ENCODE measurements at places on chromosomes 4 and X.

DNA sequence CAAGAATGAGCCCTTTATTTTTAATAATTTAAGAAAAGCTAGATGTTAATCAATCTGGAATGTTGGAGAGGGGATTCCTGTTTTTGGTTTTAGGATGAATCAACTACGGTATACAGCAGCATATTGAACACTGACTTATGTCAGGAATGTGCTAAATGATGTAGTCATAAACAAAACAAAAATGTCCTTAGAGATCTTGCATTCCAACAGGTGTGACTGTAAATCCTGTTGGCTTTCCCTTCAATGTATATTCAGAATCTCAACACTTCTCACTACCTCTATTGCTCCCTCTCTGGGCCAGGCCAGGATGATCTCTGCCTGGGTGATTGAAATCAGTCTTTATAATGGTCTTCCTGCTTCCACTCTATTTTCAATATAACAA lies 37.8 kb upstream of the BDH2 start:
- no peak for DNase-seq
- H3K4me3 ChIP-seq = no peak overlapping the region
- peaks cover 9% of the 10 kb centered on the region for H3K4me1 ChIP-seq
- no peaks in the 10 kb centered on the region for H3K36me3 ChIP-seq
- H3K27ac ChIP-seq = no peak overlapping the region

DNA sequence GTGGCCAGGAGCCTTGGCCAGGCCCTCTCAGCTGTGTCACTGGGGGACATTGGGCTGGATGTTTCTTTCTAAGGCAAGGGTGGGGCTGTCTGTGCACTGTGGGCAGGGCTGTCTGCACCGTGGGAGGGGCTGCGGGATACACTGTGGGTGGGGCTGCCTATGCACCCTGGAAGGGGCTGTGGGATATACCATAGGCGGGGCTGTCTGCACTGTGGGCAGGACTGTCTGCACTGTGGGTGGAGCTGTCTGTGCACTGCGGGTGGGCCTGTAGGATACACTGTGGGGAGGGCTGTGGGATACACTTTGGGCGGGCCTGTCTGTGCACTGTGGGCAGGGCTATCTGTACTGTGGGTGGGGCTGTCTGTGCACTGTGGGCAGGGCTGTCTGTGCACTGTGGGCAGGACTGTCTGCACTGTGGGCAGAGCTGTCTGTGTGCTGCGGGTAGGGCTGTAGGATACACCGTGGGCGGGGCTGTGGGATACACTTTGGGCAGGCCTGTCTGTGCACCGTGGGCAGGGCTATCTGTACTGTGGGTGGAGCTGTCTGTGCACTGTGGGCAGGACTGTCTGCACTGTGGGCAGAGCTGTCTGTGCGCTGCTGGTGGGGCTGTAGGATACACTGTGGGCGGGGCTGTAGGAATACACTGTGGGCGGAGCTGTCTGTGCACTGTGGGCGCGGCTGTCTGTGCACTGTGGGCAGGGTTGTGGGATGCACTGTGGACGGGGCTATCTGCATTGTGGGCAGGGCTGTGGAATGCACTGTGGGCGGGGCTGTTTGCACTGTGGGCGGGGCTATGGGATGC lies 31.1 kb downstream of the ACOX3 start:
- peaks cover 26% of the 10 kb centered on the region for H3K36me3 ChIP-seq
- no peaks in the 10 kb centered on the region for H3K4me1 ChIP-seq
- H3K27ac ChIP-seq = peak overlapping the region; percentile 7
- H3K27me3 ChIP-seq = no peaks in the 10 kb centered on the region
- DNase-seq = peak; percentile 73

GRCh38 chrX:123756320-123756719 lies 23.5 kb upstream of the THOC2 start:
- no peaks in the 10 kb centered on the region for H3K4me1 ChIP-seq
- no peak overlapping the region for H3K27ac ChIP-seq
- peaks cover 3% of the 10 kb centered on the region for H3K27me3 ChIP-seq
- H3K4me3 ChIP-seq = no peak overlapping the region

DNA sequence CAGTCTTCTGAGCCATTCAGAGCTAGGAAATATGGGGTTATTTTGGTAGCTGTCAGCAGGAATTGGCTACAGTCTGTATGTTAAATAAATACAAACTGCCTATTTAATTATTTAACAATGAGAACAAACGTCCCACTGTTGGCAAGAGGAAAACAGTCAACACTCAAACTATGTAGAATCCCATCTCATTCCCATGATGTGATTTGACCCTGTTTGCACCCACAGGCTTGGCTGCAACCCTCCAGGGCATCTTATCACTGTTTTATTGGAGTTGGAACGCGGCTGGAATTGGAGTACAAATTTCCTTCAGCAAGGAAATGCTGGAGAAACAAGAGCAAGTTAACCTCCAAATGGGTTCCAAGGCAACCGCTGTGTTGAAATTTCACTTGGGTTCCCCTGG lies 124.0 kb downstream of the KIT start:
- no peak for DNase-seq
- H3K4me1 ChIP-seq = no peaks in the 10 kb centered on the region
- no peak overlapping the region for H3K27ac ChIP-seq
- no peaks in the 10 kb centered on the region for H3K36me3 ChIP-seq

GRCh38 chr4:168853770-168854169 lies 156.3 kb downstream of the CBR4 start:
- H3K27ac ChIP-seq = no peak overlapping the region
- no peaks in the 10 kb centered on the region for H3K36me3 ChIP-seq
- no peaks in the 10 kb centered on the region for H3K27me3 ChIP-seq
- no peak for DNase-seq

DNA sequence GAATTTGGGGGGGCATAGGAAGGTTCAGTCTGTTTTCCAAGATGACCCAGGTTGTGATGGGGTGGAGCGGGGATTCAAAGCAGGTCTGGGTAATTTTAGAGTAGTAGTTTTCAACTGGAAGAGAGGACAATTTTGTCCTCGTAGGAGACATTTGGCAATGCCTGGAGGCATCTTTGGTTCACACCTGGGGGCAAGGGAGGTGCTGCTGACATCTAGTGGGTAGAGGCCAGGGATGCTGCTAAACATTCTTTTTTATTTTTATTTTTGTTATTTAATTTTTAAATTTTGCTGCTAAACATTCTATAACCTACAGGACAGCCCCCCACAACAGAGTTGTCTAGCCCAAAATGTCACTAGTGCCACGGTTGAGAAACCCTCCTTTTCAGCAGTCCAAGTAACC lies 1.9 kb downstream of the RAB9A start:
- no peaks in the 10 kb centered on the region for H3K36me3 ChIP-seq
- DNase-seq = no peak
- H3K4me3 ChIP-seq = peak overlapping the region; percentile 68
- H3K27me3 ChIP-seq = no peaks in the 10 kb centered on the region
- peak overlapping the region; percentile 73 for H3K27ac ChIP-seq
- H3K4me1 ChIP-seq = peaks cover 26% of the 10 kb centered on the region
